ENCODE measurements at places on chromosomes 3 and 15. TPM values are rescaled to one million over a fixed set of nuclear protein-coding genes. Genes with fewer than 3 reads are reported as not detected.

DNA sequence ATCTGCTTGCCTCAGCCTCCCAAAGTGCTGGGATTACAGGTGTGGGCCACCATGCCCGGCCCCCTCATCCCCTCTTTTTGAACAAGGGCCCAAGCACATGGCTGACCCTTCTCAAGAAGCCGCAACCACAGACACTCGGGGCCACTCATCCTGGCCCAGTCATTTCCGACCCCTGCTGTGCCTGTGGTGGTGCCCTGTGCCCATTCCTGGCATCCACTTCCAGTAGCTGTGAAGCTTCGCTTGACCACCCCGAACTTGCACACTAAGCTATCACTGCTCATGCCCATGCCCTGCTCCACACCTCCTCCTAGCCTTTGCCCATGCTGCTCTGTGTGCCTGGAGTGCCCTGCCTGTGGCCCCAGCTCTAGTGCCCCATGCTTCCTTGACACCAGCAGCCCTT lies 8.3 kb downstream of the TMEM44 start:
- no peak overlapping the region for H3K27ac ChIP-seq
- H3K4me3 ChIP-seq: no peak overlapping the region
- H3K4me1 ChIP-seq: no peaks in the 10 kb centered on the region
- DNase-seq: no peak
- no peaks in the 10 kb centered on the region for H3K36me3 ChIP-seq
- H3K27me3 ChIP-seq: no peaks in the 10 kb centered on the region

GRCh38 chr15:40953713-40954074 lies 423 bp downstream of the CHAC1 start:
- H3K36me3 ChIP-seq: no peaks in the 10 kb centered on the region
- H3K4me1 ChIP-seq: peaks cover 32% of the 10 kb centered on the region
- peak overlapping the region; percentile 78 for H3K27ac ChIP-seq
- no peak for DNase-seq

- H3K4me3 ChIP-seq: no peak overlapping the region
- no peak overlapping the region for H3K27ac ChIP-seq
- no peaks in the 10 kb centered on the region for H3K4me1 ChIP-seq
These were observed 64.5 kb upstream of the CADPS start for GRCh38 chr3:62939707-62940106.

DNA sequence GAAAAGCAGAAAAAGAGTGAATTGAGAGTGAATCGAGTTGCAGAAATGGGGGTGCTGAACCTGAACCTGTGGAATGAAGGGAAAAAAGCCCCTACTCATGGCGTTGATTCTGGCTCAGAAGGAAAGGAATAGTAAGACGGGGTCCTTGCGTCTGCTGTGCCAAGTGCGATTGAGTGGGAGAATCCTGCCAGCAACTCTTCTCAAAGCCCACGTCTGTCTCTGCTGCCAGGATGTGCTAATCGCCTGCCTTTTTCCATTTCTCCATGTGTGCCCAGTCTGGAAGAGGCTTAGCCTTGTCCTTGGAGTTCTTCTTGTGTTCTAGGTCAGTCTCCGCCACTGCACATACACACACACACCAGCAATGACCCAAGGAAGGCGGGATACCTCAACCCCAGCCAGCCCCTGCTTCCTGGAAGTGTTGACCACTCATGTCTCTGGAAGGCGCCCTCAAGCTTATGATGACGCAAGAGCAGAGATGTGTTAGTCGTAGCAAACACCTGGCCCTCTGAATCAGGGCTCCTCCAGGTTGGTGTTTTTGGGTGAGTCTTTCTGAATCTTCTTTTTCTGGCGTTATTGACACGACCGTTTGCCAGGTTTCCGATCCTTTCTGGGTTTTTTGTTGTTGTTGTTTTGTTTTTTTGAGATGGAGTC lies 262.4 kb upstream of the PROK2 start:
- DNase-seq: no peak
- H3K27ac ChIP-seq: no peak overlapping the region
- H3K27me3 ChIP-seq: no peaks in the 10 kb centered on the region
- H3K36me3 ChIP-seq: no peaks in the 10 kb centered on the region
- no peaks in the 10 kb centered on the region for H3K4me1 ChIP-seq

DNA sequence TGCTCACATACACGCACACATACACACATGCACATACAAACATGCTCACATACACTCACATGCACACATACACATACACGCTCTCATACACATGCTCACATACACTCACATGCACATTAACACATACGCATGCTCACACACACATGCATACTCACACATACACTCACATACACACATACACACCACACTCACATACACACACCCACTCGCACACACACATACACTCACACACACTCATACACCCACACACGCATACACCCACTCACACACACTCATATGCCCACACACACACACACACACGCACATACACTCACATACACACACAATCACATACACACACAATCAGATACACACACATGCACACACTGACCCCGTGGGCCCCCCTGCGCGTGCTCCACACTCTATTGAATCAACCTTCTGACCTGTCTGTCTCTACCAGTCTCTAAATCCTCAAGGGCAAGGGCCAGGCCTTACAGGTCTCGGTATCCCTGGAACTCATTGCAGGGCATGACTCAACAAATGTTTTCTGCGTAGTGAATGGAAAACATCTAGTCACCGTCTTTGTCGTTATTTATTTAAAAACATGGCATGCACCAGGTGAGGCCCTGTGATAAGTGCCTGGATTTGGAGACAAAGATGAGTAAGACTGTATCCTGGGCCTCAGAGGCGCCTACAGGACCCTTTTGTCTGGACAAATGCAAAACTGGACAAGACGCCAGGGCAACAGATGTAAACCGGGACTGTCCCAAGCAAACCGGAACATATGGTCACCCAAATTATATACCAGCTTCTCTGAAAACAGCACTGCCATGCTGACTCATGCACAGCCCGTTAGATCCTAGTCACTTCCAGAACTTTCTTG lies 41.8 kb downstream of the GRK7 start:
- no peak for DNase-seq
- H3K27ac ChIP-seq: no peak overlapping the region
- H3K4me1 ChIP-seq: no peaks in the 10 kb centered on the region
- no peaks in the 10 kb centered on the region for H3K27me3 ChIP-seq
- H3K4me3 ChIP-seq: no peak overlapping the region

GRCh38 chr3:33186524-33187367 lies 31.9 kb downstream of the SUSD5 start:
- no peak overlapping the region for H3K27ac ChIP-seq
- no peak overlapping the region for H3K4me3 ChIP-seq
- no peak for DNase-seq
- no peaks in the 10 kb centered on the region for H3K36me3 ChIP-seq
- H3K27me3 ChIP-seq: no peaks in the 10 kb centered on the region

The KLHL40 gene
- polyA plus RNA-seq: not detected

The OXTR gene
- polyA plus RNA-seq: 0.31 TPM

The PSTPIP1 gene
- polyA plus RNA-seq: 3.6 TPM
